Ammon's horn (tissue), 1 donor: ENCODE measurements at places on chromosomes 12 and 14.
A peak's percentile ranks its signal among the peaks of the same experiment; 100 is the strongest.

GRCh38 chr14:65054471-65055085, 47.7 kb downstream of the MAX start:
- no peak for DNase-seq

DNA sequence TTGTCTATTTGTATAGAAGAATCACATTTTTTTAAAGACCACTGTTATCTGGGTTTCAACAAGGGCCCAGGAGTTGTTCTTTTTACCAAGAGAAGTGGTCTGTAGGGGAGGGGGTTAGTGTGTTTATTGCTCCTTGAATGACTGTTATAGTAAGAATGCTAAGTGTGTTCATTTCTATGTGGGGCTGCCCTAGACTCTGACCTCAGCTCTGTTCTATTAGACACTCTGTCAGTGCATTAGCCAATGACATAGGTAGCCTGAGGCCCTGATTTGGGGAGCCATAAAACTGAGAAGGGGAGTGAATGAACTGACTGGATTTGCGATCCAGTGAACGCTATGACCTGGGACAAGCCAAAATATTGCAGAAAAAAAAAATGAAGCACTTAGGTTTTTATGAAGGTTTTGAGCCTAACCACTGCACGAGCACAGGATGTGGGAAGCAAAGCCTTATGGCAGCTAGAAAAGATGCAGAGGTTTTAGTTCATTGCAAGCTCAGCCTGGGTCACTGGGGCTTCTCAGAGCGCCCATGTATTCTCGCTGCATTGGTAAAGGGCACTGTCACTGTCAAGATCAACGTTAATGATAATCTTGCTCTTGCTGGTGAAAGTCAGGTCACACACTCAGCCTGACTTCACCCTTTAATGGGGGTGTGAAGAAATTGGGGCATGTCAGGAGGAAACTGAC, 63.8 kb downstream of the PRKCH start:
- DNase-seq = no peak

GRCh38 chr14:92917041-92917940, 5.7 kb upstream of the CHGA start:
- DNase-seq = no peak

- no peak for DNase-seq
These were observed 3.7 kb downstream of the TMTC3 start for GRCh38 chr12:88145567-88146505.

GRCh38 chr14:54788701-54789100, 113.9 kb downstream of the GCH1 start:
- DNase-seq = no peak

DNA sequence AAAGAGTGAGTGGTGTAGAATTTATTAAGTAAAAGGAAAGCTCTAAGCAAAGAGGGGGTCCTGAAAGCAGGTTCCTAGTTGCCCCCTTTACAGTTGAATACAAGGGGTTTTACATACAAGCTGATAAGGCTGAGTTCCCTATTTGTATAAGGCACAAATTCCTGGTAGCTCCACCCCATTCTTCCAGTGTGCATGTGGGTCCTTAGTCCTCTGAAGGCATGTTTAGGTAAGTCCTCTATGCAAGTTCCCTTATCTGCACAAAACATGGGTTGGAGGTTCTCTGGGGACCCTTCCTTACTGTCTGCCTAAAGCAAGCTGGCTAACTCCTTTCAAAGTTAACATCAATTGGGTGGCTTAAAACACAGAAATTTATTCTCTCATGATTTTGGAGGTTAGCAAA, 2.9 kb upstream of the FAR2 start:
- no peak for DNase-seq

DNA sequence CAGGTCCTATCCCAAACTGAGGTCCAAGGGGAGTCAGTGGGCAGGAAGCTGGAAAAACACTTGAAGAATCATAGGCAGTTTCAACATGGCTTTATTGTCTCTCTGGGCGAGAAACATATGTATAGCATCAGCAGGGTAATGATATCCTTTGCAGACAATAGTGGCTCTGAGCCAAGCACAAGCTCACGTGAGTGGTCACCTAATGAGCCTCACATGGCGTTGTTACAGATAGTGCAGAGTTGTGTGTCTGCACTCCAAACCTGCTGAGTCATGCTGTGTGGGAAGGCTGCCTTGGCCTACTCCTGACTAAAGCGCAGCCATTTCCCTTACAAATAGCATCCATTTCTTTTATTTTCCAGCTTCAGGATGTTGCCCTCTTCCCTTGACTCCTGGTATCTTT, 105.2 kb upstream of the SYT1 start:
- DNase-seq = no peak

GRCh38 chr14:50978529-50978871, 34.2 kb upstream of the PYGL start:
- no peak for DNase-seq

DNA sequence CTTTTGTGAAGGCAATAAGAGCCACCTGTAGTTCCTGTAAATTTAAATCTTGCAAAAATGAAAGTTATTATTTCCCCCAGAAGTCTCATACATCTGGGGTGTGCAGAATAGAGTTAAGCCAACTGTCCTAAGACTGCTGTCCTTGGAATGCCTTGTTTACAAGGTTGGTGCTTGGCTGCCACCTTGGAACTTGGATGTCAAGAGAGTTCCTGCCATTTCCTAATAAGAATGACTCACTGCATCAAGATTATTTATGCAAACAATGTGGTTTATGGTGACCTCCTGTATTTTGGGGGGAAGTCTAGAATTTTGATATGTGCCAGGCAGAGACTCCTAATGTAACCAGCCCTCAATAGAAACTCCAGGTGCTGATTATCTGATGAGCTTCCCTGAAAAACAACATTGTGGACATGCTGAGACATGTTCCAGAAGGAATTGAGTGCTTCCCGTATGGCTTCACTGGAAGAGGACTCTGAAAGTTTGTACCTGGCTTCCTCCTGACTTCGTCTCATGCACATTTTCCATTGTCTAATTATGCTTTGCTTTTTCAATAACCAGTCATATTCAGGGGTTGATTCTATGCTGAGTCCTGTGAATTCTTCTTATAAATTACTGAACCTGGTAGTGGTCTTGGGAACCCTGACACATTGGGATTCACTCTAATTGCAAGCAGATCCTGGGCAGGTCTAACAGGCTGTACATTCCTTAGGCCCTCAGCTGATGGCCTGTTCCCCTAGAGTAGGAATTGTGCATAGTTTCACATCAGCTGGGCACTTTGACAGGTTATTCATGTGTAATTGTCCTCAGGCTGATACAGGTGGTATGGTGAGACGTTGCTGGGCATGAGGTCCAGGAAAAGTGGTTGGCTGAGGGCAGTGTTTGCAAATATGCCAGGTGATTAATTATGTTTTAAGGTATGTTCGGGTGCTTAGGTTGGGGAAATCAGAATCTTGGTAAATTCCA, 1370.7 kb upstream of the TMEM132C start:
- DNase-seq = no peak

DNA sequence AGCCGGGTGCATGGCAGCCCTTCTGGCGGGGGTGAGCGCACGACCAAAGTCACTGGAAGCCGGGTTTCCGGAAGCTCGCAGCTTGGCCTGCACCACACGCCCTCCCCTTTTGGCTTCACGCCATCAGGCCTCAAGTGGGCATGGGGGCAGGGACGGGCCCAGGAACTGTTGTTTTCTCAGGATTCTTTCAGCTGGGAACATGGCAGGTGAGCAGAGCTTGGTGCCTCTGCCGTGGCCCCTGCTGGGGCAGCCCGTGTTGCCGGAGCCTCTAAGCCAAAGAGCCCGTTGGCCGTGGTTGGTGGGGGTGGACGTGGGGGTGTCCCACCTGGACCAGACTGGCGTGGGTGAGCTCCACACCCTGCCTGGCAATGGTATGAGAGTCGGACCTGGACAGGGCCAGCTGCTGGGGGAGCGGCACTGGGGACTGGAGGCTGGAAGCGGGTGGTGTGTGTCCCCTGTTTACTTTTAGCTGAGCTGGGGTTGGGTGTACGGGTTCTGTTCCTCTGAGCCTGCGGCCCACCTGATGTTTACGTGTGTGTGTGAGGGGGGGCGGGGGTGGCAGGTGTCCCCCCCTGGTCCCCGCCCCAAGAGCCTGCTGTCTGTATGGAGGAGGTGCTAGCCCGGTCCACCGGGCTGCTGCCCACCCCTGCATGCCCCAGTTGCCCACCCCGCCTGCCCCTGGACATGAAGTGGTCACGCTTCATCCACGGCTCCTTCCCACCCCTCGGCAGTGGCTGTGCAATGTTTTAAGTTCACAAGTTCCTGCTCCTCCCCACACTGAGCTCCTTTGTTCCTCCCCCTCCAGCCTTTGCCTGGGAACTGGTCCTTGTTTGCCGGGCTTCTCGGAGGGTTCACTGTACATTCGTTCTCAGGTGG, 28.7 kb upstream of the PLD4 start:
- DNase-seq = peak; percentile 3

- DNase-seq = peak; percentile 45
These were observed 650 bp downstream of the GALC start for GRCh38 chr14:87992346-87992717.

DNA sequence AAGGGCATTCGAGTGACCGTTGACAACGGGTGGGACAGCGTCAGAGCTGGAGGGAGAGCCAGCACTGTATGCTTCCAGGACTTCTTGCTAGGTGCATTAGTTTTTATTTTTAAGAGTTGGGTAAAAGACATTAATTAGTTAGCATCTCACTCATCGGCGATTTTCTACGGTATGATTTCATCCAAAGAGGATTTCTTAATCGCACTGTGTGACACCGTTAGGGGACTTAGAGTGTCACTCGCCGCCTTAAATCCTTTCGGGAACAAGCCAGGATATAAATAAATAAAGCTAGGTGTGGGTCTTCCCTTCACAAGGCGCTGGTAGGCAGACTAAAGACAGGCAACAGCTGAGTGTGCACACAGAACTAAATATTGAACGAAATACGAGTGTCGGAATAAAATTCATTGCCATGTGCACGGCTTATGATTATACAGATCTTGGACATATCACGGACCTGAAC, 869 bp upstream of the NOVA1 start:
- DNase-seq = no peak

- DNase-seq = no peak
These were observed 86.7 kb downstream of the NCOR2 start for GRCh38 chr12:124480469-124481256.

DNA sequence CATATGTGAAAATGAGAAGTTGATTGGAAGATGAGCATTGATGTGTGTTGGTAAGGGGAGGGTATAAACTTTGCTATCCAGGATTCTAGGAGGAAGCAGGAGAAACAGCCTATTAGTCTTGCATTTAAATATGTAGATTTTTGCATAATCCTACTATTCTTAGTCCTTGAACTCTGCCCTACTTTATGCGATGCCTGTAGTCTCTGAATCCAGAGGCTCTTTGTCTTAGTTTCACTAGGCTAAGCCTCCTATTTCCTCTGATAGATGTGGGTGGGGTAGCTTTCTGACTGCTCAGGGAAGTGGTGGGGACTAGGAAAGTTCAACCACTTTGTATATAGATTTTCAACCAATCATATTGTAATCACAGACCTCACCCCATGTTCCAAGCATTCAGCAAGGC, 49.5 kb upstream of the KCNC2 start:
- no peak for DNase-seq

DNA sequence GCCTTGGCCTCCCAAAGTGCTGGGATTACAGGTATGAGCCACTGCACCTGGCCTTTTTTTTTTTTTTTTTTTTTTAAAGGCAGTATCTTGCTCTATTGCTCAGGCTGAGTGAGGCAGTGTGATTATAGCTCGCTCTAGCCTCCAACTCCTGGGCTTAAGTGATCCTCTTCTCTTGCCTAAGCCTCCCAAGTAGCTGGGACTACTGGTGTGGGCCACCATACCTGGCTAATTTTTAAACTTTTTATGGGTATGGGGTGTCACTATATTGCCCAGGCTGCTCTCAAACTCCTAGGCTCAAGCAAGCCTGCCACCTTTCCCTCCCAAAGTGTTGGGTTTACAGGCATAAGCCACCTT, 58.6 kb downstream of the DIP2B start:
- no peak for DNase-seq

- DNase-seq = no peak
These were observed 38.6 kb downstream of the SYNE2 start for GRCh38 chr14:63891148-63891975.

DNA sequence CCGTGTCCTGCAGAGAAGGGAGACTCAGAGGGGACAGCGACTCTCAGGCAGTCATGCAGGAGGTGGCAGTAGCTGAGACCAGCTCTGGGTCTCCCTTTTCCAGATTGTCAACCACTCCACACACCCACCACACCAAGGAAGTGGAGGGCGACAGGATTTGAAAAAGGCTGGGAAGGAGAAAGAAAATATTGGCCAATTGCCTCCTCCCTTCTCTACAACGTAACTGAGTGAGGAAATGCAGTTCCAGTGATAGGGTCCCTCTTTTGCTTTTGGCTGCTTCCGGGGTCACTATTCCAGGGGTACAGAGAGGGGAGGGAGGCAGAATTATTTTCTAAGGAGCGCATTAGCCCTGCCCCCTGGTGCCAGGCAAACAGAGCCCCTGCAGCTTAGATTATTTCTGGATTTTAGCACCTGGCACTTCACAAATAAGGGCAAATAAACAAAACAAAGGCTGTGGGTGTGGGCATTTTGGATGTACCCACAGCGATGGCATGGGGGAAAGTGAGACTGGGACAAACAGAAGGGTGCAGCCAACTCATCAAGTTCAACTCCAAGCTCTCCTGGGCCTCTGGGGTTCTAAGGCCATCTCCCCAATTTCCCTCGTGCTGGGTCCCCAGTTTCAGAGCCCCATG, 20.4 kb downstream of the ASB2 start:
- no peak for DNase-seq

DNA sequence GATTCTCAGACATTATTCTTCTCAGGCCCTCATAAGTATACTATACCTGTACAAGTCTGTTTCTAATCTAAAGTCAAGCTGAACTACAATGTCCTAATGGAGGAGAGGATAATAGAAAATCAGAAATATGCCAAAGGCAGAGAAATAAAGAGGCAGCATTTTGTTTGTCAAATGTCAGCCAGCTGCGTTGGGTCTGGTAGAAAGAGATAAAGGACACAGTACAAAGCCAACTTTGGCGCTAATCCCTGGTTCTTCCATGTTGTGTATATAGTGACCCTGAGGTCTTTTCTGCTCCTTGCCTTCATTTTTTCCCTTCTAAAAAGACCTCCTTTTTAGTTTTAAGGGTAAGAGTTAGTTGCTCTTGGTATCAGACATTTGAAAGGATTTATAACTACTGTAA, 103.1 kb downstream of the PRICKLE1 start:
- no peak for DNase-seq

DNA sequence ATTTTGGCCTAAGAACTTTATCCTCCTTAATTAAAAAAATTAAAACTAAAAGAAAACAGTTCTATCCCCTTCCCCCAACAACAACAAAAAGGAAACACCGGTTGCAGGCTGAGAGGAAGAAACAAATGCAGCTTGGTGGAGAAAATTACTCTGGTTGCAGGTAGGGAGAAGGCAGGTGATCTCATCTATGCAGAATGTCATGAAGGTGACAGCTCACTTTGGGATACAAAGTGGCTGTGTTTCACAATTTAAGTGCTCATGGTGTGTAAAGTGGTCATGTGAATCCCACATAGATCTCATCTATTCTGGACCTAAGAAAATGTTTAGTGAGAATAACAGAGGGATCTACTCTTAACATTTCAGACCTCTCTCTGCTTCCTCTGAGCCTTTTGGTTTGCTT, 219.7 kb upstream of the PKP2 start:
- no peak for DNase-seq
